ENCODE measurements at places on chromosomes 5 and 9.

GRCh38 chr5:80275347-80275746 is 19.5 kb upstream of the SERINC5 start:
- DNase-seq: no peak

GRCh38 chr5:14676320-14676719 is 11.8 kb downstream of the OTULIN start:
- DNase-seq: no peak

DNA sequence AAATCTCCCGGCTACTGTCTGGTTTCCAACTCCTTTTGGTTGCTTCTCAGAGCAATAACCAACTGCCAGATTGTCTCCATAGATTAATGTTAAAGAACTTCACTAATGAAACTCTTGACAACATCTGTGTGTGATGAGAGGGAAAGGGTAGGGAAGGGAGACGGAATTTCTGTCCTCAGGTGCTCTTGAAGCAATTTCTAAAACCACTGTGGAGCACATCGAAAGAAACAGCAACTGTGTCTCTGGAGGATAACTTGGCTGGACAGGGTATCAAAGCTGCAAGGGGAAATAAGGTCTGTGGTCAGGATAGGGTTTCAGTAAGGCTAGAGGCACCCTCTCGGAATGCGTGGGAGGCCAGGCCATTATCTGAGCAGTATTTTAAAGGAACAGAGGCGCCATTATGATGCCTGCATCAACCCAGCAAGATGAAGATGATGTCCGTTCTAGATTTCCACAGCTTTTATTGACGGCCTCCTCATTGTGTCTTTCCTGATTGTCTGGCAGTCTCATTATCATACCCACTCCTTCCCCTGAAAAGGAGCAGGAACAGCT is 76.6 kb downstream of the RORB start:
- DNase-seq: no peak

- no peak for DNase-seq
Observed at GRCh38 chr9:86219606-86220005, 39.9 kb downstream of the C9orf153 start.

GRCh38 chr5:97453263-97453662 is 270.2 kb upstream of the RIOK2 start:
- DNase-seq: no peak

DNA sequence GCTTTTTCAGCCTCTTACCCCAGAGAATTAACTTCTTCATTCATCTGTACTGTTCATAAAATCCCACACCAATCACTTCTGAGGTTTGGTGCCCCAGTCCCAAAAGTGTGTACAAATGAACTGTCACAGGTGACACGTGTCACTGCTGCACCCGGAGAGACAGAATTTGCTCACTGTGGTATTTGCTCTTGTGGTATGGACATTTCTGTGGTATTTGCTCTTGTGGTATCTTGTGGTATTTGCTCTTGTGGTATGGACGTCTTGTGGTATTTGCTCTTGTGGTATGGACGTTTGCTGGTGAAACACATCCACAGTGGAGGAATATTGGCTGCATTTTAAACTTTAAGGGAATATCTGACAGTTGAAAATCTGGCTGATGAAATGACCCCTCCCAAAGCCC is 214.9 kb upstream of the DAP start:
- no peak for DNase-seq

DNA sequence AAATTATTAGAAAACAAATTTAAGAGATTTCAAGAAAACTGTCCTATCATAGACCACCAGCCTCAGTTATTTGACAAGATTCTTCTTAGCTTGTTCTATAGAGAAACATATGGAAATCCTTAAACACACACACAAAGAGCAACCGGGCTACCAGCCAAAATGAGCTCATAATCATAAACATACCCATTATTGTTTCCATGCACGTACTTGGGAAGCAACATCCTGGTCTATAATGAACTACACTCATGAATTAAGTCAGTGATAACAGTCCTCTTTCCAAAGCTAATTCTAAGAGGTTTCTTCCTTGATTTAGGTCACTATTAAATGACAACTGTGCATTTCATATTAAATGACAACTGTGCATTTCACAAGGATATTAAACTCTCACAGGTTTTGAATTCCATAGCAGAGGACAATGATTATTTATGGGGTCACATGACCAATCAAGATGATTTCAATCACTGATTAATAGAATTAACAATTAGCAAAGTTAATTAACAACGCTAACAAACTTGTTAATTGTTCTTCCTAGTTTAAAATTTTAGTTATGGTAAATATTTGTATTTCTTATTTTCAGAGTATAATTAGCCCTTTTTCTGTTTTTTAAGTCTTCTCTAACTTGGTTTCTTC is 77.0 kb downstream of the OXCT1 start:
- no peak for DNase-seq
